A172 (cell line): ENCODE measurements at places on chromosomes 2 and 18. TPM values are rescaled to one million over a fixed set of nuclear protein-coding genes. Genes with fewer than 3 reads are reported as not detected.

The DHRS9 gene
- total RNA-seq: not detected in 2 replicates

The PXDN gene
- 98.5 and 124 TPM in 2 replicates for total RNA-seq

The EMILIN1 gene
- total RNA-seq: 0.10 and 0.47 TPM in 2 replicates

The IL36G gene
- total RNA-seq: not detected in 2 replicates

The TRIM54 gene
- total RNA-seq: 0.96 and 0.98 TPM in 2 replicates

The SPP2 gene
- not detected in 2 replicates for total RNA-seq

The SKOR2 gene
- total RNA-seq: not detected in 2 replicates

The ALPI gene
- not detected in 2 replicates for total RNA-seq

The CKAP2L gene
- total RNA-seq: 18.0 and 21.0 TPM in 2 replicates

The IL18R1 gene
- total RNA-seq: not detected in 2 replicates

The ZDBF2 gene
- 19.8 and 26.2 TPM in 2 replicates for total RNA-seq

The NCKAP5 gene
- total RNA-seq: 0.07 and 3.7 TPM in 2 replicates

The KLHL14 gene
- total RNA-seq: not detected in 2 replicates

The C1QL2 gene
- total RNA-seq: not detected in 2 replicates
